ENCODE measurements at places on chromosomes 1 and 21.

DNA sequence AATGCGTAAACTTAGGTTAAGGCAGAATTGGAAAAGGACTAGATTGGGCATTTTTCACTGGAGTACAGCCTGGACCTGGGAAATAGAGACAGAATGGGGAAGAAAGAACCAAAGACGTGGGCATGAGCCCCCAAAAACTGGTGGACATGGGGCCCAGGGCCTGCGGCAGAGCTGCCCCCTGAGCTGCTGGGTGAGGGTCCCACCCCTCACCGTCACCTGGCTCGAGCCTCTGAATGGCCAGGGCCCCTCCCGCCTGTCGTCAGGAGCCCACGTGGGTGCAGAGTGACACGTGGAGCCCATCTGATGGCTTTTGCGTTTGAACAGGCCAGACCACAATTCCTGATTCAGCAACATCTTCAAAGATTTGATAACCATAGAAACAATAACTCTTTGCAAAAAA lies 360.9 kb upstream of the VAMP3 start:
- DNase-seq, result no peak

DNA sequence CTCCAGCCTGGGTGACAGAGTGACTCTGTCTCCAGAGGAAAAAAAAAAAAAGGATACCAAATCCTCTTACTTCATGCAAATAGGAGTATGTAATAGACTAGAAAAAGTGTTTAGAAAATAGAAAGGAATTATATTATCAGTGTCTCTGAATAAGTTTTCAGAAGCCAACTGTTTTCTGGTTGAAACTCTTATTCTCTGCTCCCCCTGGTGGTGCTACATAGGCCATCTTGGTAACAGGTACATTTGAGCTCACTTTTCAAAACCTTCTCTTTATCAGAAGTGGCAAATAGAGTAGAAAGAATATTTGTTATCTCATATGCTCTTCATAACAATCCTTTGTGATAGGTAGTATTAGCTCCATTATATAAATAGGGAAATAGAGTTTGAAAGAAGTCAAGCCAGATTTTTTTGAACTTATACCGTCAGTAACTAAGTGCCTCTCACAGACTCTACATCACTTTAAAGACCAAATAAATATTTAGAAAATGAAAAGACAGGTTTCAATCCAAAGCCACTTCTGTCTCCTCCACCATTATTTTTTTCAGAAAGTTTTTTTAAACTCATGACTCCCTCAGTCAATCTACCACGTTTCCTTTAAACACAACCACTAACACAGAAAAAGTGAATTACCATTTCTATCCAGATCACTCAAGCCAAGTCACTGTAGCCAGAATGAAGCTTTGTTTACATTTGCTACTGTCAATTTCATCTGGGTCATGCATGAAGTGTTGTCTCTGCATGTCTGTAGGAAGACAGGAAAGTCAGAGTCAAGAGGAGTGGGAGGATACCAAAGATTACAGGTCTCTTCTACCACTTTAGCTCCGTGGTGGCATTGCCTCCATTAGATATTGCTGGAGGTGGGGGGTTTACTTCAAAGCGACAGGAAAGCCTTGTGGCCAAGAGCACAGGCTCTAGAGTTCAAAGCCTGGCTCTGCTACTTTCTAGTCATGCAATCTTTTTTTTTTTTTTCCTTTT lies 45.6 kb downstream of the IL23R start:
- DNase-seq, result no peak

GRCh38 chr1:174606471-174606870 lies 158.7 kb downstream of the GPR52 start:
- DNase-seq, result no peak

GRCh38 chr1:116508085-116508983 lies 62.5 kb downstream of the CD58 start:
- DNase-seq, result no peak

DNA sequence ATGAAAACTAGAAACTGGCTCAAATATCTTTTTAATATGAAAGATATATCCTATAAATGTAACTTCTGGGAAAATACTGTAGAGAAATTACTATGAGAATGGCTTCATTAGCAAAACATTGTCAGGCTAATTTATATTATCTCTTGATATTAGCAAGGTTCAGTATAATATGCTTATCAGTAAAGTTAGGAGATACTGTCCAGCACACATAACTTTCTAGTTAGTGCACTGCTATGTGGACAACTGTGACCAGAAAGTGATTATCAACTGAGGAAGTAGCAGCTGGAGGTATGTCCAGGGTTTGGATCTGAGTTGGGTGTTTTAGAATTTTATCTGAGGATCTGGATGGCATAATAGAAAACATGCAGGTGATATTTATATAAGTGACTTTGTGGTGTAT lies 7.5 kb downstream of the LRRC8C start:
- DNase-seq, result no peak

DNA sequence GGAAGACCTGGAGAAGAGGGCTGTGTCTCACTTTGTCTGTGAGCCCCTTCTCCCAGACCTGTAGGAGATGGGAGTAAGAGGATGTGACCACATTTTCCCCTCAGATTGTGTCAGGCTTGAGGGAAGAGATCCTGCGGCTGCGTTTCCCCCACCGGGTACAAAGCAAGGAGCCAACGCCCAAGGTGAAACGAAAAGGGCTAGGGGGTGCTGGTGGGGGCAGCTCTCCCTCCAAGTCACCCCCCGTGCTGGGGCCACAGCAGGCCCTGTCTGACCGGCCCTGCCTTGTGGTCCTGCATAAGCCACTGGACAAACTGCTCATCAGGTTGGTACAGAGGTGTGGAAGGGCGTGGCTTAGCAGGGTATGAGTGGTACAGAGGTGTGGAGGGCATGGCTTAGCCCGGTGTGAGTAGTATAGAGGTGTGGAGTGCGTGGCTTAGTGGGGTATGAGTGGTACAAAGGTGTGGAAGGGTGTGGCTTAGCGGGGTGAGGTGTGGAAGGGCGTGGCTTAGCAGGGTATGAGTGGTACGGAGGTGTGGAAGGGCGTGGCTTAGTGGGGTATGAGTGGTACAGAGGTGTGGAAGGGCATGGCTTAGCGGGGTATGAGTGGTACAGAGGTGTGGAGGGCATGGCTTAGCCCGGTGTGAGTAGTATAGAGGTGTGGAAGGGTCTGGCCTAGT lies 30.6 kb downstream of the HYI start:
- DNase-seq, result no peak

- DNase-seq, result no peak
These were observed 19.3 kb downstream of the PALMD start for GRCh38 chr1:99665212-99665611.

DNA sequence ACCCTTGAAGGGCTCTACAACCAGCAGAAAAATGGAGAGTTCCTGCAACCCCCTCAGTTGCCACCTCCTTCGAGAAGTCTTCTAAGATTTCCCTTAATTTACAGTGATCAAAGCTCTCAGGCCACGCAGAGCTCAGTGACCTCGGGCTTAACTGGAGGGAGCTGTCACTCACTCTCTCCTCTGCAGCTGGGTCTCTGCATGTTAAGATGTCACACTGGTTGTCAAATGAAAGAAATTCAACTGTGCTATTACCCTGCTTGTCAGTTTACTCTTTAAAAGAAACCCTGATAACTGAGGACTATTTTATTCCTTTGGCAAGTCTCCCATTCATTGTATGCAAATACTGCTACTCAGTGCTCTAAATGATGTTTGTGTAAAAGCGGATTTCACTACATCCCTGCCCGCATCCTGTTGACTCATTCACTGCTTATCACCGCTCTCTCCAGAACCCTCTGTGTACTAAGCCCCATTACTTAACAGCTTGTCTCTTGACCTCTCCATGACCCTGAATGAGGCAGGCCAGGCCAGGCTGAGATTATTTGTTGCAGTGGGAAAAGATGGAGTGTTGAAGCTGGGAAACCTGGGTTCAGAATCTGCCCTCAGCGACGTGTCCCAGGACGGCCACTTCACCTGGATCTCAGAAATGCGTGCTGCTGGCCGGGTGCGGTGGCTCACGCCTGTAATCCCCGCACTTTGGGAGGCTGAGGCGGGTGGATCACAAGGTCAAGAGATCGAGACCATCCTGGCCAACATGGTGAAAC lies 13.7 kb downstream of the DHRS3 start:
- DNase-seq, result peak; percentile 66

- DNase-seq, result no peak
These were observed 6.3 kb downstream of the BTG2 start for GRCh38 chr1:203311368-203312301.

DNA sequence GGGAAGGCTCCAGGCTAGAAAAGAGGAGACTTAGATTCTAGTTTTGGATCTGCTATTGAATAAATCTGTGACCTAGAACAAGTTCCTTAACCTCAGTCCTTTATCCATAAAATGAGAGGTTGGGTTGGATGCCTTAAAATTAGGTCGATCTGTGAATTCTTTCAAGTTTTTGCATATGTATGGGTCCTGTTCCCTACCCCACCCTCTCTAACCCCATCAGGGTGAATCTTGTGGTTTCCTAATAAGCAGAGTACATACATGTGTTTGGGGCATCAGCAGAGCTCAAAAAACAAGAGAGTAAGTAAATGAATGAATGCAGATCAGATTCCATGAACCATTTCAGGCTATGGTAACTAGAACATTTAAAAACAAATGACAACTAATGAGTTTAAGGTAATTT lies 6.2 kb downstream of the SPRR4 start:
- DNase-seq, result no peak

GRCh38 chr1:232983375-232983774 lies 33.0 kb downstream of the NTPCR start:
- no peak for DNase-seq

DNA sequence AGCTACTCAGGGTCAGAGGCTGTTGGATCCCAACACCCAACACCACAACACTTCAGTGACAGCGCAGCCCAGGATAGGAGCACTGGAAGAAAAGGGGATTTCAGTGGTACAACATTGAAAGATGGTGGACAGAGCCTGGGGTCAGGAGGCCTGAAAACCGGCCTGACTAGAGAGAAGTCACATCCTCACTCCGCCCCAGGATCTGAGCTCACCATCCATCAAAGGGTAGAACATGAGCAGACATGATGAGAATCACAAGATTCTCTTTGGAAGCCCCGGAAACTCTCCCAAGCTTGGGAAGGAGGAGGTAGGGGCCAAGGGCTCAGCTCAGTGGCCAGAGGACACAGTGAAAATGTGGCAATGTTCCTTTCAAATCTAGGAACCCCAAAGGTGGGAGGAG lies 271.3 kb downstream of the NPHP4 start:
- DNase-seq, result no peak

DNA sequence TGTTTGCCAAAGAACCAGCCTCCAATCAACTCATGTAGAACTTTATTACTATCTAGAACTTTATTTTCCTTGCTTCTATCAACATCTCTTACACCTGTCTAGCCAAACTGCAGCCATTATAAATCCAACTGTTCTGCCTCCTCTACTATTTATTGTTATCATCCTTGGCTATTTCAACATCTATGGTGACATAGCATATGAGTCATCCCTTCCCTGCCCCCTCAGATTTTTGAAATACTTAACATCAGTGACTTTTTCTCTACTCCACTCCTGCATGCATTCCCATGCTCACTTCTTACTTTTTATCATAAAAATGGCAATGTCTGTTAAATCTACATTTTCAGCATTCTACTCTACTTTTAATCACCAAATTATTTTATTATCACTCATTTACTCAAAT lies 544.9 kb upstream of the NEGR1 start:
- peak; percentile 40 for DNase-seq

DNA sequence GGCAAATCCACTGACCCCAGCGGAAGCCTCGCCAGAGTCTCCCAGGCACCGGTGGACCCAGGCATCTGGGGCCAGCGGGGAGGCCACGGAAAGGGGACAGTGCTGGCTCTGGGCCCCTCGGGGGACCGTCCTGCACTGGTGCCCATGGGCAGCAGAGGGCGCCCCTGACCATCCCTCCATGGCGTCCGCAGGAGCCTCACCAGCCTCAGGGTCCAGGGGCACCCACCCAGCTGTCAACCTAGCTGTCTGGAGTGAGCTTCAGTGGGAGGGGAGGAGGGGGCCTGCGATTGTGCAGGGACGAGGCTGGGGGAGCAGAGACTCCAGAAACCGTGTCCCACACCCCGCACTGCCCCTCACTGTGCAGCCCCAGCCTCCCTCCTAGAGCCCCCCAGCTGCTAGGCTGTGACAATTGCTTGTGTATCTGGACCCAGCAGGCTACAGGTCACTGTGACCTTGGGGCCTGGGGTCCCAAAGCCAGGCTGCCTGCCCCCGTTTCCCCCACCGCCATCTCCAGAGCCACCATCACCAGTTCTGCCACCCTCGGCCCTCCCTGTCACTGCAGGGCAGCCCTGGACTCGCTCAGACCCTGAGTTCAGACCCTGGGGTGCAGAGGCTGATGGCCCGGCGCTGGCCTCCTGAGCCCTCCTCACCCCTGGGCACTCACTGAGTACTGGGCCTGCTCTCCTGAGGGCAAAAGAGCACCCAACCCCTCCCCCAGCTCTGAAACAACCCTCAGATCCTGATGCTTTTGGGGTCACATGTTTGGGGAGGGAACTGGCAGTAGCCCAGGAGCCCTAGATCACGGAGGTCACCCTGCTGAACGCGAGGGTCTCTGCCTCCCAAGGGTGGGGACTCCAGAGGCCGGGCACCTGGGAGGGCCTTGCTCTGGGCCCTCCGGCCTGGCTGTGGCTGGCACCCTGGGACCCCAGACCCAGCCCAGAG lies 10.6 kb upstream of the COL6A1 start:
- DNase-seq, result peak; percentile 44

GRCh38 chr1:33094971-33095604 lies 14.1 kb downstream of the AZIN2 start:
- DNase-seq, result peak; percentile 62

- DNase-seq, result no peak
These were observed 47.5 kb downstream of the SSX2IP start for GRCh38 chr1:84642774-84643173.

DNA sequence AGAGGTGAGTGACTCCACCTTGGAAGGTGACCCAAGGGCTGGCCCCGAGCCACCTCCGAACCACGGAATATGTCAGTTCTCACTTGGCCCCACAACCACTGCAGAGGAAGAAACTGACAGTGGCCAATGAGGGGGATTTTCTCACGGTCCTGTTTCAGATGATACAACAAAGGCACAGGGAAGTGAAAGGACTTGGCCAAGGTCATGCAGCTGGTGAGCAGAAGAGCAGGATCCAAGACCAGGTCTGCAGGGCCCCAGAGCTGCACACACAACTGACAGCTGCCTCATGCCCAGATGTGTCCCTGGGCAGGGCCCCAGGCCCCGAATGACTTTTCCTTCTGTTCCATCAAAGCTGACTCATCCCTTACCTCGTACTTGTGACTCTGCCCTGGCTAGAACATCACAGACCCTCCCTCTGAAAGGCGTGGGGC lies 25.8 kb upstream of the EVA1B start:
- no peak for DNase-seq

GRCh38 chr21:43574741-43575472 lies 84.4 kb downstream of the HSF2BP start:
- DNase-seq, result no peak

DNA sequence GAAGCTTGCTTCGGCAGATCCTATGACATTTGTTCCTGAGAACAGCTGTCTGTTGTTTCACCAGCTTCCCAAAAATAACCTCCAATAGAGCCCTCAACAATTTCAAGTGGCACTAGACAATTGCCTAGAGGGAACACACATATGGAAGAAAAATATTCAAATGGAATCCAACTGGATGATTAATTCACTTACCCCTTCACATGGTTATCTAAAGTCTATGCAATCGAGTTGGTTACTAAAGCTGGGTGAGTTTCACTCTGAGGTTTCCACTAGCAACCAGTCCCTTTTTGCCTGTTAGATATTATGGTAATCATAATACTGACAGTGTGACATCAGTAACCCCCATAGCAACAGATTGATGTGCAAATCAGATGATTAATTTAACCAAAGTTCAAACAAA lies at the start of gene LEMD1:
TSS of gene LEMD1 (minus strand) at position 259 of the 400 bp plus-strand sequence. CDS start 1,520 bp downstream, outside the sequence.
- no peak for DNase-seq

Data from fibroblast of gingiva (primary cell).